Fibroblast of skin of scalp (primary cell): ENCODE measurements at places on chromosomes 6 and 20.

GRCh38 chr20:8145246-8146168 is 13.4 kb downstream of the PLCB1 start:
- no peak for DNase-seq

- no peak for DNase-seq
These were observed 114.2 kb downstream of the PSMB1 start for GRCh38 chr6:170438861-170439260.

DNA sequence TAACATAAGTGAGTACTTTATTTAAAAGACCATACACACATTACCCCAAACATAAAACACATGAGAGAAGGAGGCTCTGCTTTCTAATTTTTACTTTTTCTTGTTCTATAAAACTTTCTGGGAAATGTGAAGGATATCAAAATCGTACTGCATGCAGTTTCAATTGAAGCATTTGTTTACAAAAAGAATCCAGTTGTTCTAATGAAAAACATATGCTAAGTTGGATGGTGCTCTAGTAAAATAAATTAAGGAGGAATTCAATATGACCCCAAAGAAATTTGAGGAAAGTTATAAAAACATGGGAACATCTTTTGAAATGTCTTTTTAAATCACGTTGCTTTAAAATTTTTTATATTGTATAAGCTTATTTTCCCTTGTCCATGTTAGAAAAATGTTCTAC is 37.6 kb downstream of the OR2B6 start:
- DNase-seq: no peak

GRCh38 chr6:158853880-158854213 is 34.7 kb upstream of the EZR start:
- DNase-seq: no peak

GRCh38 chr6:74320715-74321114 is 624.7 kb downstream of the CD109 start:
- no peak for DNase-seq

GRCh38 chr6:60867548-60867947 is 1418.5 kb downstream of the KHDRBS2 start:
- DNase-seq: no peak

DNA sequence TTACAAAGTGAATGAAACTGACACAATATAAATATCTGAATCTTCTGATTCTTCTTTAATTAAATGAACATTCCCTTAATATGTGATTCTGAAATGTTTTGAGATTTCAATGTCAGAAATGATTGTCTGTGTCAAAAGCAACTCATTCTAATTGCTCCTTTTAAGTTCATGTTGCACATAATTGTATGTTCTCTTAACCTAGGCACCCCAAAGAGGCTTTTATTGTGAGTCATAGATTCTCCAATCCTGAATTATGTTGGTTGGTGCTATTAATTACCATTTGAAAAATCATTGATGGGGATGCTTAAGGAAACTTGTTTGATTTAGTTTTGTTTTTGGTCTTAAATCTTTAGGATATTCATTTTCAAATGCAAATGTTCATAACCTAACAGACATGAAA is 829.7 kb upstream of the CITED2 start:
- no peak for DNase-seq

- no peak for DNase-seq
These were observed 18.1 kb upstream of the SNRPB2 start for GRCh38 chr20:16711661-16712258.

- no peak for DNase-seq
These were observed 75.1 kb downstream of the ZMYND8 start for GRCh38 chr20:47281376-47281775.

- no peak for DNase-seq
These were observed 5.3 kb upstream of the FBXO9 start for GRCh38 chr6:53059648-53060589.

GRCh38 chr6:84515067-84515466 is 249.3 kb downstream of the TBX18 start:
- DNase-seq: peak; percentile 46

- no peak for DNase-seq
These were observed 51.2 kb upstream of the UBR2 start for GRCh38 chr6:42512579-42512978.

DNA sequence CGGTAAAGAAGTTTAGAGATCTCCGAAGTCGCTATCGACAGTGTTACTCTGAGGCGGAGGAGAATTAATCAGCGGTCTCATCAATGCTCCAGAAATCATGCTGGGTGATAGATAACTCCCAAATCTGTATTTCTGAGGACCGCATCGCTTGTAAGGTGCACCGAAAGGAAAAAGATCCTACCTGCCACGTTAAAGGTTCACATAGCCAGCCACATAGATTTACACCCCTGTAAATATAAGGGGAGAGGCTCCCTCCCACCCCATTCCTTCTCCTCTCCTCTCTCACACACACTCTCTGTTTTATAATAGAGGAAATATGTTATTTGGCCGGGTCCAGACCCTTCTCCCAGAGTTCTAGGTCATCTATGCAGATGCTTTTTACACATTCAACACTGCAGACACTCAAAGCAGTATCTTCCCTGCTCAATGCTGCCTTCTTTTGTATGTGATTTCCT is 620 bp upstream of the DEK start:
- DNase-seq: no peak

DNA sequence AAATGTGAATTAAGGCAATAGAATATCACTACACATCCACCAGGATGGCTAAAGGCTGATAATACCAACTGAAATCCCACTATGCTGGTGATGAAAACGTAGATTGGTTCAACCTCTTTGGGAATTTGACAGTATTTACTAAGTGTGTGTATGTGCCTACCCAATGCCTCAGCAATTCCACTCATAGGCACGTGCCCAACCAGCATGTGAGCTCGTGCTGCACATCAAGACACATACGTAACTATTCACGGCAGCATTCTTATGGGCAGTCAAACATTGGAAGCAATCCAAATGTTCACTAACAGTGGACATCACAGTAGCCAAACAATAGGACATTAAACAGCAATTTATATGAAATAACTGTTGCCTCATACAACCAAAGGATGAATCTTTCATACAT is 15.7 kb upstream of the AFDN start:
- no peak for DNase-seq

- DNase-seq: peak; percentile 31
These were observed 170.1 kb upstream of the PHACTR1 start for GRCh38 chr6:12546410-12547002.

DNA sequence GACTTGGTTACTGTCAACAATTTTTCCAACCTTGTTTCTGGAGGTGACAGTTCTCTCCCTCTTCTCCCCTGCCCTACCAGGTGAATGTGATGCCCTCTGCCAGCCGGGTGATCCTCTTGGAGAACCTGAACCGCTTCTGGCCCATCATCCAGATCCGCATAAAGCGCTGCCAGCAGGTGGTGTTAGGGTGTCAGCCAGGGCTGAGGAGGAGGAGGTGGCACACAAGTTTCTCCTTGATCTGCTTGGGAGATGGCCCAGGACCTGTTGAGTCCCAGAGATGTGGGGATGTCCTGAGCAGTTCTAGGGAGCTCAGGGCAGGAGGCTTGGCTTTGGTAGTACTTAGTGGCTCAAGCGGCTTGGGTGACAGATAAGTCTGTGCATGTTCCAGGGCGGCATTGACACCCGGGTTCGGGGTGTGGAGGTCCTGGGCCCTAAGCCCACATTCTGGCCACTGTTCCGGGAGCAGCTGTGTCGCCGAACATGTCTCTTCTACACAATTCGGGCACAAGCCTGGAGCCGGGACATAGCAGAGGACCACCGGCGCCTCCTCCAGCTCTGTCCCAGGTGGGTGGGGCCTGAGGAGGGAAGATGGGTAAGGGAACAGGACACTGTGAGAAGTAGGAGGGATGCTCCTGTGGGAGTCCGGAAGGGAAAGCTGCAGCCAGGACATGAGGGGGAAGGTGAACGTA is 21.2 kb downstream of the CUL9 start:
- no peak for DNase-seq

- DNase-seq: no peak
These were observed 19.3 kb downstream of the MYLK4 start for GRCh38 chr6:2731281-2731909.

GRCh38 chr6:7461416-7461815 is 71.8 kb downstream of the RIOK1 start:
- DNase-seq: no peak

DNA sequence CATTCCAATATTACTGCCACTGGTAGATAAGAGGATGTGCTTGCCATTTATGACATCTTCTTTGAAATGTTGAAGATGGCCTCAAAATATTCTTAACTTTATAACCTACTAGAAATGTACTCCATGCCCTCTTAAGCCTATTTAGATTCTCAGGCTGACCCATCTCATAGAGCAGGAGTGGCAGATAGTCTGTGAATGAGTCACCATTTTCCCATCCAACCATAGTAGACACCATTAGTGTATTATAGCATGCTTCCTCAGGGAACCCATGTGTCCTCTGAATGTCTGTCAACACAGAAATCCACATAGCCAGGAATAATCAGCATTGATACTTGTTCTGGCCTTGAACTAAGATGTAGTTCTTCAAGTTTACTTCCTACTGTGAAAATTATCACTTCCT is 150.2 kb downstream of the IMPG1 start:
- peak; percentile 50 for DNase-seq

DNA sequence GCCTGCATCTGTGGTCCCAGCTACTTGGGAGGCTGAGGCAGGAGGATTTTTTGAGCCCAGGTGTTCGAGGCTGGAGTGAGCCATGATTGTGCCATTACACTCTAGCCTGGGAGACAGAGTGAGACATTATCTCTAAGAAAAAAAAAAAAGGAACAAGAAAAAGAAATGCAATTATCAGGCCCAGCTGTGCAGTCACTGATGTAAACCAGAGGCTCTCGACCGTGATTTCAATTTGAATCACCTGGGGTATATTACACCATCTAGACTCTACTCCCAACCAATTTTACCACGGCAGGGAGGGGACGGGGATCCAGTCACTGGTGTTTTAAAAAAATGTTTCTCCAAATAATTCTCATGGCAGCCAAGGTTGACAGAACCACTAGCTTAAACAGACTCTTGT is 48.8 kb upstream of the NKX2-2 start:
- DNase-seq: no peak

GRCh38 chr6:153553627-153554026 is 422.5 kb upstream of the RGS17 start:
- DNase-seq: no peak

DNA sequence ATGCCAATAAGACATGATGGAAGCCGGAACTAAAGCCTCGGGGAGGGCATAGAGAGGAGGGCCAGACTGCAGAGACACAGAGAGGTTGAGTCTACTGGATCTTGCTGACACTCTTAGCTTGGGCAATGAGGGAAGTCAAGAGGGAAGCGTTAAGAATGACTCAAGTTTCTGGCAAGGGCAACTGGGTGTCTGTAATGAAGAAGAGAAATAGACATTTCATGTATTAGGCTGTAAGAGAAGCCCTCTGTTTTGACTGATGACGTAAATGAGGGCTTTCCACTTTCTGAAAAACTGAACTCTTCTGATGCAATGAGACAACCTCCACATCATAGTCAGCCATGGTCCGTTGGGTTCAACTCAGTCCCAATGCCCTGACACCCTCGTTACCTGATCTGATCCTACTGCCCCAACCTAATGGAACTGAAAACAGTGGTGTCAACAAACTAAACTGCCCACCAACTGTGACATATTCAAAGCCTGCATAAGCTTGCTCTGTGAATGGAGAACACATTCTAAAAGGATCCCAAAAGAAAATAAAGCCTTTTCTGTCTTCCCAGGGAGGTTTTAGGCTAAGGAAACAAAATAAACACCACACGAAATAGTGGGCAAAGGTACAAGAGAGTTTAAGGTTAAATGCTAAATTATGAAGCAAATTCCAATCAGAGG is 45.8 kb upstream of the PNRC1 start:
- DNase-seq: peak; percentile 64

- no peak for DNase-seq
These were observed 88.6 kb upstream of the NEDD9 start for GRCh38 chr6:11320914-11321597.

- no peak for DNase-seq
These were observed 50.2 kb downstream of the VAPB start for GRCh38 chr20:58438970-58439808.

- DNase-seq: peak; percentile 76
These were observed 11.0 kb upstream of the ADGRF5 start for GRCh38 chr6:46932526-46933319.

DNA sequence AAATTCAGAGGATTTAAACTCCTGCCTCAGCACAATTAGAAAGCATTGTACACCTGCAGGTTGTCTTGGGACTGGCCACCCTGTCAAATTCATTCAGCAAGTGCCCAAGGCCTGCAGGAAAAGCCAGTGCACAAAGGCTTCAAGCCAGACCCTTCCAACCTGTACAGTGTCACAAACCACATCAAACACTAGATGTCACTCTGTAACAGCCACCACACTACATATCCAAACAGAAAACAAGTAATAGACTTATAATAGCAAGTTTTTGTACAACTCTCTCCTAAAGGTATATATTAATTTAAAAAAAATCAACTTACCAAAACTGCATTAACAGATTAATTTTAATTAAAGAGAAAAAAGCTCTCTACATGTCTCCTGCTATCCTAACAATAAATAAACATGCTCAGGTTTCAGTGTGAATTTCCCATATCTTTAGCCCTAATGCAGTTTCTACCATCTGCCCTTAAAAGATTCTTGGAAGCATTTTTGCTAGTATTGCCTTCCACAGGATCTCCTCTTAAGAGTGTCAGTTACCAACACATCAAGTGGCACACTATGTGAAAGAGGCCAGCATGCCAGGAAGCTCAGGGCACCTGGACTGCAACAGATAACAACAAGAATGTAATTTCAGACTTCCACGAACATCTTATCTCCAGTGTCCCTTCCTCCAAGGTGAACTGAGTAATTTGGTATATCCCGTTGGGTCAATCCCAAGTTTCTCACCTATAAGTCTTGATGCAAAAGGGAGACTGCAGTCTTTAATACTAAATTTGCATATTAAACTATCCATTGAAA is 47.5 kb downstream of the RALGAPA2 start:
- DNase-seq: peak; percentile 8

DNA sequence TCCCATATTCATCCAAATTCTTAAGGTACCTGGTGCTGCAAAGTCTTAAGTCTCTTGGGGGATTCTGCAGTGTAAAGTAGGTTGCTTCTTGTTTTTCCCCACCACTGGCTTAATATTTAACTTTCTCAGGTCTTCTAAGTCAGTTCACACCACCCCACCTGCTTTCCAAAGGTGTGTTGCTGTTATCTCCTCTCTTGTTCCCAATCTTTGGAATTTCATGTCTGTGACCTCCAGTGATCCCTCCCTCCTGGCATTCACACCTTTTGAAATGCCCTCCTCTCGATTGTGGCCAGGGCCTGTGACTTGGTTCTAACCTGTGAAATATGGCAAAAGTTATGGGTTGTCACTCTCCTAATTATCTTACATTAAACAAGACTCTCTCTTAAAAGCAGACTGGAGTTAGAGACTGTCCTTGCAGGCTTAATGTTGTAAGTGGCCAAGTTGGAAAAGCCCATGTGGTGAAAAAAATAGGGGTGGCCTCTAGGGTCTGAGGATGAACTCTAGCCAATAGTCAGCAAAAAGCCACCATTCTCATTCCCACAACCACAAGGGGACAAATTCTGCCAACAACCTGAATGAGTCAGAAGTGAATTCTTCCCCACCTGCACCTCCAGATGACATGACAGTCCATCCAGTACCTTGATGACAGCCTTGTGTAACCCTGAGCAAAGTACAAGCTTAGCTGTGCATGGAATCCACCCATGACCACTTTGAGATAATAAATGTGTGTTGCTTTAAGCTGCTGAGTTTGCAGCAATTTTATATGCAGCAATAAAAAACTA is 45.1 kb downstream of the ADGRF1 start:
- no peak for DNase-seq
